Activated CD4-positive, alpha-beta T cell treated with anti-CD3 and anti-CD28 coated beads, Interleukin-2, amount 50 U/mL, for 48 hours (primary cell): ENCODE measurements at places on chromosomes 4 and X.

- no peak for DNase-seq
These were observed 203.4 kb downstream of the CCNG2 start for GRCh38 chr4:77360451-77360850.

DNA sequence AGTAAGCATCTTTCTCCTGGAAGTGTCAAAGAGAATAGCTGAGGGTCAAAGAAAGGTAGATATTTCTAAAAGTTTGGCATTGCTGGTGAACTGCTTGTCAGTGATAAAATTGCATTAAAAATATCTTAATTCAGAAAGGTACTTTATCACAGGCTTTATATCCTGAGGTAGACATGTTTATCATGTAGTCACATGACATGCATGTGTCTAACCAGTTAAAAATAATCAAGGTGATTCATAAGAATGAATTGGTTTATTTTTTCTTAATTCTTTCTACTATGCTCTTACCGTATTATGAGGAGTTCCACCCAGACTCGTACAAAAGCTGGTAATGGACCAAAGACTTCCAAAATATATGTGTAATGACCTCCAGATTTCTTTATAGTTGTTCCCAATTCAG is 6.1 kb downstream of the SLC7A11 start:
- DNase-seq = no peak

DNA sequence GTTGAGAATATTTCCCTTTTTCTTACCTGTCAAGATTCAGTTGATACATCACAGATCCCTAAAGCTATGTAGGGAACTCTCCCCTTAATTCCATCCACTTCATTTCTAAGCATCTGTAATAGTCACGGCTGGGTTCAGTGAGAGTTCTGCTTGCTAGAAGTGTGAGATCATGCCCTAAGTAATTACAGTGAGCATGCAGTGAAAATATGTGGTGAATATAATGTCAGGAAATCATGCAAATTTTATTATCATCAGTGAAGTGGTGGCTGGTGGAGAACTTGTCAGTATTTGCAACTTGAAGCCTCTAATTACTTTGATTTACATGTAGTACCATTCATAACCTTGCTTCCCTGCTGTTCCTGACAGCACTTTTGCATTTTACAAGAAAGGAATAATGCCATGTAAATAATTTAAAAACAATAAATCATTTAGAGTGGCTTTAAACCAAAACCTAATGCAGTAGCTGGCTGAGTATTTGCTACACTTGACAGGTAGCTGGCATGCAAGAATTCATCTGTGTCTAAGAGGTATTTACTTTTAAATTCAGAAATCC is 28.3 kb upstream of the CFAP299 start:
- DNase-seq = no peak

DNA sequence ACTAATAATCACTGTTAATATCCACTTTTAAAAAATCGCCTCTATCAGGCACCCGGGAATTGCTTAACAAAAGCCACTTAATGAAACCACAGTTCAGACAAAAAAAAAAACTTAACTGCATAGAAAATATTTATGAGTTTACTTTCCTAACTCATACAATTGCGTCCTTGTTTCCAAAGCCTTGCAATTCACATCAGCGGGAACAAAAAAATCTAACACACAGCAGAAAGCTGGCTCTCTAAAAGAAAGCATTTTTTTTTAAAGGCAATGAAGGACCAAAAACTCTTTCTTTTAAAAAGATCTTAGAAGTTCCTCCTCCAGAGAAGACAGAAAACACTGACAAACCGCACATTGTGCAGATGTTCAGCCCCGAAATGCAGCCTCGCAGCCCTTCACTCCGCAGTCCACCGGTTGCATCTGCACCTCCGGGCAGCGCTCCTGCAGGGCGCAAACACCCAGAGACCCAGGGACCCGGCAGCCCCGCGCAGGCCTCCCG is 812 bp downstream of the FAT1 start:
- DNase-seq = no peak

- DNase-seq = no peak
These were observed 97.1 kb upstream of the MAML3 start for GRCh38 chr4:140250989-140251552.

DNA sequence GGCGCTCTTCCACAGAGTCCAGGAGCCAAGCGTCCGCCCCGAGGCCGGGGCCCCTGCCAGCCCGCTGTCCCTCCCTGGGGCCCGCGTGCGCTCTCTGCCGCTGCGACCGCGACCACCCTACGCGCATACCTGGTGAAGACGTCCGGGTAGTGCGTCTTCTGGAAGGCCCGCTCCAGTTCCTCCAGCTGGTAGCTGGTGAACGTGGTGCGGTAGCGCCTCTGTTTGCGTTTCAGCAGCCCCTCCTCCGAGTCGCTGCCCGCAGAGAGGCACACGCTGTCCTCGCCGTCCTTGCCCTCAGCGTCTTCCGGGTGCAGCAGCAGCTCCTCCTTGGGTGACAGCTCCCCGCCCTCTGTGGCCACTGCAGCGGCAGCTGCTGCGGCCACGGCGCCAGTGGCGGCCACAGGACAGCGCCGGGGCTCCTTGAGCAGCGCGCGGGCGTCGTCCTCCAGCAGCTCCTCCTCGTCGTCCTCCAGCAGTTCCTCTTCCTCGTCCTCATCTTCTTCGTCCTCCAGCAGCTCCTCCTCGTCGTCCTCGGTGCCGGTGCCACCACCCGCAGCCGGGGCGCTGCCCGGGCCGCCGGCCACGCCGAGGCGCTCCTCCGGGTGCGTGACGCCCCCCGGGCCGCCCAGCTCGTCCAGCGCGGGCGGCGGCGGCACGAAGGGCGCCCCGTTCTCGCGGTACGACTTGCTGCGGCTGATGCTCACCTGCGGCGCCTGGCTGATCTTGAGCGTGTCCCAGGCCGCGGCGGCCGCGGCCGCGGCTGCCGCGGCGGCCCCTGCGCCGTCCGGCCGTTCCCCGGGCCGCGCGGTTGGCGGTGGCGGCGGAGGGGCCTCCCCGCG is 2.8 kb downstream of the ARX start:
- DNase-seq = no peak

DNA sequence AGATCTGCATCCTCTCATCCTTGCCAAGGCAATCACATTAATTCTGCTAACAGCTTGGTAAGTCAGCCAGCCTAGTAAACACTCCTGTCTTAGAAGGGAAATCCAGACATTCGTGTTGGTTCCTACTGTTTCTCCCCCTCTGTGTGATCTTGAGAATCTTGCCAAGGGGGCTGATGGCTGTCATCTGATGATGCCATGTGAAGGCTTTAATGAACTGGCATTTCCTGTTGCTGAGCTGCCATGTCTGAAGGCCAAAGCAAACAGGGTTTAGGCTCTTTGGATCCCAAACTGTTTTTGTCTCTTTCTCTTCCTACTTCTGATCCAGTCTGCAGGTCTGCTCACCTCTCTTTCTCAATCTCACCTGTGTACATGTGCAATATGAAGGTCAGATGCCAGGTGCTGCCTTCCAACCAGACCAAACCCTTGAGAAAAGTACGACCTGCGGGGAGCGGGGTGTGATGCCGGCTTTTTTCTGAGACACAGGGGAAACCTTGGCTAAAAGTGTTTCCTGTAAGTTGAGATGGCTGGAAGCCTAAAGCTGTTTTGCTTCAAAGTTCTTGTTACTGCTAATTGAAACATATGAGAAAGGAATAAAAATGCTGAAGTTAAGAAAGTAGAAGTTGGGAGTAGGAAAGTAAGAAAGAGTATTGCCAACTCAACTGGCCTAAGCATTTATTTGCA is 532.9 kb downstream of the ANKRD50 start:
- no peak for DNase-seq

DNA sequence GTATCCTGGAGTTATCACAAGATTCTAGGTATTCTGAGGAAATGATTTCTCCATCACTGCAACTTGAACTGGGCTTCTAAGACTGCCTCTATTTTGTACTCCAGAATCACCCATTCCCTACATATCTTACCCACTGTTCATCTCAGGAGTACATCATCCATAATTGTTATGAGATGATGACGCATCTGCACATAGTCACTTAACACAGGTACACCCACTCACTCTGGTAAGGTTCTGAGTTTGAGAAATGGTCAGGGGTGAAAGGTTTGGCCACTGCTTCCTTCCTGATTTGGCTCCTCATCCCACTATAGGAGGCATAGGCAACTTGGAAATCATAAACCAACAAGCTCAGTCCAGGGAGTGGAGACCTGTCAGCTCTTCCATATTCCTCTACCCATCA is 143.9 kb downstream of the GLRA2 start:
- DNase-seq = no peak

- no peak for DNase-seq
These were observed 8.0 kb downstream of the PDE6B start for GRCh38 chr4:633406-633805.

DNA sequence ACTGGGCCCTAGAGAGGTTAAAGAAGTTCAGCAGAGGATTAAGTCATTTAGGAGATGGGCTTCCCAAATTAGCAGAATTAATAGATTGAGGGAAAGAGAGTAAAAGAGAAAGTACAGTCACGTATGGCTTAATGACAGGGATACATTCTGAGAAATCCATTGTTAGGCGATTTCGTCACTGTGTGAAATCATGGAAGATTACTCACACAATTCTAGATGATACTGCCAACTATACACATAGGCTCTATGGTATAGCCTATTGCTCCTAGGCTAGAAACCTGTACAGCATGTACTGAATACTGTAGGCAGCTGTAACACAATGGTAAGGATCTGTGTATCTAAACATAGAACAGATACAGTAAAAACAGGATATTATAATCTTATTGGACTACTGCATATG is 180.6 kb downstream of the RNF150 start:
- no peak for DNase-seq

DNA sequence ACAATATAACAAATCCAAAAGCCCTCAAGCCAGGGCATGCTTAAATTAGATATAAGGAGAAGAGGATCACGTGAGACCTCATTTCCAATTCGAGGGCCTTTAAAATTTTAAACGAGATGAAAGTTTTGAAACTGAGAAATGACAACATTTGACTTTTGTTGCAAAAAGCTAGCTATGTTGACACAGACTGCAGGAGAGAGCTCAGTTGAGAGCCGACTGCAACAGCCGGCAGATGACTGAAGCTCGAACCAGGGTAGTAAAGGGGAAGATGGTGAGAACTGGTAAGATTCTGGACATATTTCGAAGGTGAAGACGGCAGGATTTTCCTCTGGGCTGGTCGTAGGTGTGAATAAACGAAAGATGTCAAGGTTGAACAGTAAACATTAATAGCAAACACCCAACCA is 773 bp downstream of the PRMT9 start:
- peak; percentile 18 for DNase-seq

DNA sequence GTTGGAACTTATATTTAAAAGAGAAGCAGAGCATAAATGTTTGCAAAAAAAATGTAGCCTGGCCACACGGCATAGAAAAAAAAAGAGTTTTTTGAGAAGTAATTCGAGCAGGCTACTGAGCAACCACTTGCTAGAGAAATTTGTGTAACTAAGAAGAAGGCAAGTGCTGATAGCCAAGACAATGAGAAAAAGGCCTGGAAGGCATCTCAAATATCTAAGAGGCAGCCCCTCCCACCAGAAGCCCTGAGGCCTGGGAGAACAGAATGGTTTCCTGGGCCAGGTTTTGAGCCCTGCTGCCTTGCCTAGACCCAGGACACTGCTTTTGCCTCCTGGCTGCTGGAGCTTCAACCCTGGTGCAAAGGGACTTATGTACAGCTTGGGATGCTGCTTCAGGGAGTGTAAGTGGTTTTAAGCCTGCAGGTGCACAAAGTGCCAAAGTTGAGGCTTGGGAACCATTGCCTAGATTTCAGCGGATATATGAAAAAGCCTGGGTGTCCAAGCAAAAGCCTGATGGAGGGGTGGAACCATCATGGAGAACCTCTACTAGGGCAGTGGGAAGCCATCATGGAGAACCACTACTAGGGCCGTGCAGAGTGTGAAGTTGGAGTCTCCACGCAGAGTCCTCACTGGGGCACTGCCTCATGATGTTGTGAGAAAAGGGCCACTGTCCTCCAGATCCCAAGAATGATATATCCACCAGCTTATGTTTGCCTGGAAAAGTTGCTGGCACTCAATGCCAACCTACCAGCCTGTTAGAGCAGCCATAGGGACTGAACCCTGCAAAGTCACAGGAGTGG is 9.7 kb downstream of the TECRL start:
- DNase-seq = no peak

DNA sequence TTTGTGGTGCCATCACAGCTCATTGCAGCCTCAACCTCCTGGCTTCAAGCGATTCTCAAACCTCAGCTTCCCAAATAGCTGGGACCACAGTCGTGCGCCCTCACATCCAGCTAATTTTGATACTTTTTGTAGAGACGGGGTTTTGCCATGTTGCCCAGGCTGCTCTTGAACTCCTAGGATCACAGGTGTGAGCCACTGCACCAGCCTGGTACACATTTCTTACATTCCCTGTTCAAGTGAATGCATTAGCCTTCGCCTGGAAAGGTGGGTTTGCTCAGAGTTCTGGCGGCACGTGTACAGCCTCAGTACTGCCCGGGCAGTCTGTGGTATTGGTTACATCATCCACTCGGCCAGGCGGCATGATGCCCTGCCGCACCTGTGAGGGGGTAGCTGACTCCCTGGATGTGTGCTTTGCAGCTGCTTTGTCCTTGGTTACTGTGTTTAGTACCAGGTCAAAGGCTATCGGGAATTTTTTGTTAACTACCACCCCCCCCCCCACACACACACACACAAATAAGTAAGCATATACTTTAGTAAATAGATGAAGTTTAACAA is 57.1 kb downstream of the TNIP2 start:
- DNase-seq = no peak

GRCh38 chrX:47933946-47934345 is 69.8 kb downstream of the ZNF182 start:
- DNase-seq = no peak

GRCh38 chr4:149247164-149247563 is 568.5 kb downstream of the IQCM start:
- no peak for DNase-seq

DNA sequence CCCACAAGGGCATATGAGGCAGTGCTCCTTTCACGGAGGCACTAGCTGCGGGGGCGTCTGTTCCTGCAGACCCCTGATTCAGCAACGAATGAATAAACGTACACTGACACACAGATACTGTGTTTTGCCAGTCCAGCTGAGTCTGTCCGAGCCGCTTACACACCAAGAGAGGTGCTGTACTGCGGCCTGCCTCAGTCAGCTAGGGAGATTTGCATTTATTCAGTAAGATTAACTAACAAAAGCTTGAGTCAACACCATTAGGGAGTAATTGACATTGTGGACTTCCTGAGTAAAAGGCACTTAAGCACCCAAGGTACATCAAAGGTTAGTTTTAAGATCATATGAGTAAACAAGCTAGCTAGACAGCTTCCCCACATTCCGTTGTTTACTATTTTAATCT is 31.0 kb upstream of the BEX4 start:
- no peak for DNase-seq
